ENCODE measurements at places on chromosomes 2 and 18. TPM values are rescaled to one million over a fixed set of nuclear protein-coding genes. Genes with fewer than 3 reads are reported as not detected.

Gene VWC2L
- not detected for total RNA-seq

DNA sequence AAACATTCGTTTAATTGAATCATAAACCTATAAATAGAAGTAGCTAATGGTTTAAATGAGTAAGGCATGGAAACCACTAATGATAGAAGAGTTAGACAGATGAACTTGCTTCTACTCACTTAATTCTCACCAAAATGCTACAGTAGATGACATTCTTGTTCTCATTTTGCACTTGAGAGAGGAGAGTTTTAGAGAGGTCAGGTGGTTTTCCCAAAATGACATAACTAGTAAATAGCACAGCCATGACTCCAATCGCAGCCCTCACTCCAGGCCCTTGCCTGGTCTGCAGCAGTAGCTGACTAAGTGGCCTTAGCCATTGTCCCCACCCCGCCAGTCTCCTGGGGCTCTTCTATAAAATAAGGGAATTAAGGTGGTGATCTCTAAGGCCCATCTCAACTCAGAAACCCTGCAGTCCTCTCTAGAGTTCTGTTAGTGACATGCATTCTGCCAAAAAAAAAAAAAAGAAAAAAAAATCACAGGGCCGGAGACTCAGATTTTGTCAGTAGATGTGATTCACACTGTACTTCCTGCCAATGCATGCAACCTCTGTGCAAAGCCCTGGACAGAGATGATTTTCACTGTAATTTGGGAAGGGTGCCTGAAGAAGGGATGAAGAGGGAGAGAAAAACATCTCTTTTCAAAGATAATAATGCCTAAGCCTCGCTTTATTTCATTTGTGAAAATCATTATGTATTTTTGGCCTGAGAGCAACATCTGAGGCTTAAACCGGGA lies 221.8 kb downstream of the ANAPC1 start:
- DNase-seq: no peak

DNA sequence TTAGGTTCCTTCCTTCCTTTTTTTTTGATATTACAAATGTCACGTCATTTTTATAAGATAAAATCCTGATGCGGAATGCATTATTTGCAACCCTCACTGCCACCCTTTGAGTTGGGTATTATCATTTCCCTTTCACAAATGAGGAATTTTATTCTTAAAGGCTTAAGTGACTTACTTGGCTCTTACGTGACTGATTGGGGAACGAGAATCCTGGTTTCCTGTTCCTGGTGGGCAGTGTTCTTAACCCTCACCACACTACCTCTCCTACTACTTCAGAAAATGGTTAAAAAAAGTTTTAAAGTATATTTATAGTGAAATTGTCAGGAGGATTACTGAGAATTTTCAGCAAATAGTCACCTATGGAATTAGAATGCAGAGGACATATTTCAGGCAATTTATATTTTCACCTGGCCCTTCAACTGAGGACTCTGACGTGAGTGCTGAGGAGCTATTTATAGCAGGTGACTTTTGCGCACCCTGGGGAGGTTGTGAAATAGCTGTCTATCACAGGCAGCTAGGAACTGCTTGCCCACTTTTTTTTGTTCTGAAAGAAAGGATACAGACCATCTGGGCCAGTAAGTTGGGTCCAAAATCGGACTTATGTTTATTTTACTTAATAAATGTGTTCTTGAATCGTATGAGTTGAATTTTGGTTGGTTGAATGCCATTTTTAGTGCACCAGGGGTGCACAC lies 18.7 kb upstream of the RASGRP3 start:
- DNase-seq: no peak

GRCh38 chr18:38759457-38759856 lies 1193.9 kb upstream of the CELF4 start:
- no peak for DNase-seq

GRCh38 chr2:128354161-128354560 lies 35.5 kb upstream of the HS6ST1 start:
- no peak for DNase-seq

DNA sequence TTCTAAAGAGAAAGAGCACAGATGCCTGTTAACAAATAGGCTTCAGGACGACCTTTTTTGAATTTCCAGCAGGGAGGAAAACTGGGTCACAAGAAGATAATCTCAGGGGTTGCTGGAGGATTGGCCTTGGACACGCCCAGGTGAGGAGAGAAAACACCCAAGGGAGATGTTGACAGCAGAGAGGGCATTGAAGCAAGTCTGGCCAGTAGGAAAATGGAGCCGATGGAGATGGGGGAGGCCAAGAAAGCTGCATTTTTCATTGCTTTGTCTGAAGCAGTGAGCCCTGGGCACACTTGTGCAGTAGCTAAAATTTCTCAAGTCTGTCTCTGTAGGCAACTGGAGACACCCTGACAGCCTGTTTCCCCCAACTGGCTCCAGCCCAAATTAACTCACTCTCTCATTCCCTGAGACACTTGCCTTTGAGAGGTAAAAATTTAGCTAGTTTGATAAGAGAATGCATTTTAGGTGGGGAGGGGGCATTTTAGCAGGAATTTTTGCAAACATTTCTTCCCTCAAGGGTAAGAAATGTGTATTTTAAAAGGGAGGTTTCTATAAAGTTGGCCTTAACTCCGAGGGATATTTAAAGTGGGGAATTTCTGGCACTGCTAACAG lies 165.5 kb downstream of the TGIF1 start:
- no peak for DNase-seq

- DNase-seq: no peak
Measured at GRCh38 chr2:62686012-62686685, 19.4 kb upstream of the EHBP1 start.

DNA sequence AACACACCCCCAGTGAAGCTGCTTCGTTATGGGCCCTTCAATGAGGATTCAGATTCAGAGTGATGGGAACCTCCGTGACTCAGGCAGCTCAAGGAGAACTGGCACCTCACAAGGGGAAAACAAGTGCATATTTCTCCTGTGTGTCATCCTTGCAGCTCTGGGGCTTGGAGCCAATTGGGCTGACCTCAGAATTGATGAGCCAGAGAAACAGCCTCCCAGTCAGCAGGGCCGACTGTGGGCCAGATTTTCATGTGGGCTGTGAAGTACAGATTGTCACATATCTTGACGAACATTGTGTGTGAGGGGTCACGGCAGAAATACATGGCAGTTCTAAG lies 189.6 kb upstream of the SP5 start:
- DNase-seq: no peak
